Common myeloid progenitor, CD34-positive (primary cell): ENCODE measurements at places on chromosomes 1 and 21.

GRCh38 chr1:42833981-42834380 lies 12.4 kb upstream of the ZNF691 start:
- H3K4me3 ChIP-seq, result no peak overlapping the region

- no peaks in the 10 kb centered on the region for H3K27me3 ChIP-seq
- H3K4me3 ChIP-seq, result no peak overlapping the region
- H3K4me1 ChIP-seq, result no peaks in the 10 kb centered on the region
- peaks cover 8% of the 10 kb centered on the region for H3K36me3 ChIP-seq
- no peak overlapping the region for H3K27ac ChIP-seq
Measured at GRCh38 chr1:220198186-220199005, 73.9 kb downstream of the RAB3GAP2 start.

- peaks cover 69% of the 10 kb centered on the region for H3K36me3 ChIP-seq
- H3K27ac ChIP-seq, result no peak overlapping the region
- H3K27me3 ChIP-seq, result no peaks in the 10 kb centered on the region
- DNase-seq, result no peak
Measured at GRCh38 chr21:37508341-37508740, 141.8 kb downstream of the DYRK1A start.

GRCh38 chr1:52976183-52977035 lies 49.3 kb downstream of the SCP2 start:
- no peak overlapping the region for H3K27ac ChIP-seq
- peaks cover 3% of the 10 kb centered on the region for H3K36me3 ChIP-seq
- DNase-seq, result peak; percentile 15
- no peak overlapping the region for H3K4me3 ChIP-seq
- no peaks in the 10 kb centered on the region for H3K27me3 ChIP-seq
- H3K4me1 ChIP-seq, result peaks cover 5% of the 10 kb centered on the region

GRCh38 chr1:56472860-56473259 lies 106.5 kb downstream of the PLPP3 start:
- DNase-seq, result peak; percentile 85
- H3K4me3 ChIP-seq, result no peak overlapping the region
- H3K4me1 ChIP-seq, result peaks cover 10% of the 10 kb centered on the region
- H3K36me3 ChIP-seq, result no peaks in the 10 kb centered on the region
- peaks cover 2% of the 10 kb centered on the region for H3K27me3 ChIP-seq

DNA sequence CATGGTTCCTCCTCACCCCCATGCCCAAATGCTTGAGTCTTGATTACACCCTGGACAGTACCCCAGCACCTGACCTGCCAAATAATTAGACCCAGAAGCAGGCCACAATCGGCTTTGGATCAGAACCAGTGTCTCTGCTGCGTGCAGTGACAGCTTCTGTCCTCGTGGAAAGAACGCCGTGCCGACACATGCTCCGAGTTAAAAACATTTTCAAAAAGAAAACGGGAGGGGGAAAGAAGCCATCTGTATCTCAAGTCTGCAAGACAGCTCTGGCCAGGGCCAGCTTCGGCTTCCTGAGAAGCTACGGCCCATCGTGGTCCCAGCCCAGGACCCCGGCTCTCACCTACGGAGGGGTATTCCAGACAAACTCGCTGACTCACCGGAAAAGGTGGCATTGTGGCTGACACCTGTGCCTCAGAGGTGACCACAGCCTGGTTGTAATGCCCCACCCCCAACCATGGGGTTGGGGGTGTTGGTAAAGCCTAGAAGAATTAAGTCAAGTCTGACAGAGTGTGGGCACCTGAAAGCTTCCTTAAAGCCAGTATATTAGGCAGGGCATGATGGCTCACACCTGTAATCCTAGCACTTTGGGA lies 25.8 kb downstream of the SSBP3 start:
- DNase-seq, result peak; percentile 49
- H3K4me3 ChIP-seq, result no peak overlapping the region
- H3K27ac ChIP-seq, result peak overlapping the region; percentile 34
- no peaks in the 10 kb centered on the region for H3K27me3 ChIP-seq

- no peaks in the 10 kb centered on the region for H3K27me3 ChIP-seq
- no peak overlapping the region for H3K27ac ChIP-seq
- no peaks in the 10 kb centered on the region for H3K36me3 ChIP-seq
- no peak for DNase-seq
- no peak overlapping the region for H3K4me3 ChIP-seq
- no peaks in the 10 kb centered on the region for H3K4me1 ChIP-seq
Measured at GRCh38 chr1:76687307-76688175, 179.7 kb upstream of the ST6GALNAC5 start.

DNA sequence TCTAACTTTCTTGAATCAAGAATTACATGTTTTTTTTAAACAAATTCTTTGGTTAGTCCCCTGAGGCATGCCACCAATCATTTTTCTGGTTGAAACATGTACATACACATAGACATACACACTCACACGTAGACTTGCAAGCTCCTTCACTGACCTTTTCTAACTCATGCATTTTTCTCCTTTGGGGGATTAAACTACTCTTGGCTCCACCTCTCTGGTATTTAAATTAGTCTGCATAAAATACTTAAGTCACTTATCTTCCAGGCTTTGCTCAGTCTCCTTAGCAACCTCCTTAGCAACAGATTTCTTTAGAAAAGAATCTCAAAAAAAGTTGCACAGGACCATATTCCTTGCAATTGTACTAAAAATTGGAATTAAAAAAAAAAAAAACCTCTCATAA lies 440.9 kb upstream of the LRRC7 start:
- no peak for DNase-seq
- no peak overlapping the region for H3K27ac ChIP-seq
- no peaks in the 10 kb centered on the region for H3K4me1 ChIP-seq
- no peaks in the 10 kb centered on the region for H3K36me3 ChIP-seq
- no peak overlapping the region for H3K4me3 ChIP-seq

- H3K36me3 ChIP-seq, result no peaks in the 10 kb centered on the region
- peaks cover 22% of the 10 kb centered on the region for H3K4me1 ChIP-seq
- no peak overlapping the region for H3K4me3 ChIP-seq
- peak; percentile 77 for DNase-seq
- H3K27me3 ChIP-seq, result no peaks in the 10 kb centered on the region
- no peak overlapping the region for H3K27ac ChIP-seq
Measured at GRCh38 chr1:158818560-158818959, 12.6 kb upstream of the MNDA start.

DNA sequence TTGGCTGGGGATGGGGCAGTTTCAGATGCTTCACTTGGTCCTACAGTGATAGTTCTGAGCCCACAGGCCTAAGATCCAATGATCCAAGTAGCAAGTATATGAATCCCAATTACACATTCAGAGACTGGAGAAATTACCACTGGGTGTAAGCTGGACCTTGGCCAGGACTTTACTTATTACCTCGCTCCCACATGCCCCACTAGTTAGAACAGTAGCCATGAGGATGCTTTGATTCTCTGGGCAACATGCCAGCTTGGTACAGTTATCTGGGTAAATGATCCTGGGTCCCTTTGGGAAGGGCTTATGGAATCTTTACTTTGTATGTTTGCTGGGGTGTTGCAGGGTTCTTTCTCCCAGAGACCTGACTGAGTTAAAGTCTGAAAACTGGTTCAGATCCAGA lies 5.0 kb upstream of the FCAMR start:
- H3K4me3 ChIP-seq, result no peak overlapping the region
- no peaks in the 10 kb centered on the region for H3K27me3 ChIP-seq
- DNase-seq, result no peak
- no peaks in the 10 kb centered on the region for H3K36me3 ChIP-seq
- H3K27ac ChIP-seq, result no peak overlapping the region

DNA sequence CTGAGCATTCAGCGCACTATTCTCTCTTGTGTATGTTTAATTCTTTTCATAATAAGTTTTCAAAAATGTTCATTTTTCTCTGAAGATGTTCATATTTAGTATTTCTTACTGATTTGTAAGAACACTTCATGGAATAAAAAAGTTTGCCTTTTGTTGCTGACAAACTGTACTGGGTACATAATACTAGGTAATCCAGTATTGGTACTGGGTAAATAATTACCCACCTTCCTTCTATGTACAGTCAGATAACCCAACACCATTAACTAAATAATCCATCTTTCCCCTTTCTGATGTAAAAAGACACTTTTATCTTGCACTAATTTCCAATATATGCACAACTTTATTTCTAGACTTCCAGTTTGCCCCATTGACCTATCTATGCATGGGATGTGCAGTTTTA lies 23.9 kb downstream of the APP start:
- H3K27ac ChIP-seq, result no peak overlapping the region
- no peaks in the 10 kb centered on the region for H3K27me3 ChIP-seq
- DNase-seq, result no peak
- peaks cover 2% of the 10 kb centered on the region for H3K36me3 ChIP-seq
- H3K4me3 ChIP-seq, result no peak overlapping the region

GRCh38 chr1:228744918-228745317 lies 9.6 kb downstream of the RHOU start:
- peaks cover 2% of the 10 kb centered on the region for H3K27me3 ChIP-seq
- no peak overlapping the region for H3K27ac ChIP-seq
- DNase-seq, result no peak
- no peak overlapping the region for H3K4me3 ChIP-seq

DNA sequence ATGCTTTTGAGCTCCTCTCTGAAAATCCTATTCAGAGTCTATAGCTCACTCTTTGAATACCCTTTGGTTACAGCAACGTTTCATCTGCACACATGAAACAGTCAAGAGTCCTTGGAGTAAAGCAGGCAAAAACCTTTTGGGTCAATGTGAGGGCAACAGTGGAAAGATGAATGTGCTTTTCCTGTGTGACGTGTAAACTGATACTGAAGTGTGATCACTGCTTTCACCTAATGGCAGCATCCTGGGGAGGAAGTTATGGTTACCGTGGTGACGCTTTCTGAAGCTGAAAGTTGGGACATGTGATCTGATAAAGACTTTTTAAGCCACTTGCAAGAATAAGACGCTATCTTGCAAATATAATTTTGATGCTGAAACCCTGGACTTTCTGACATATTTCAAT lies 160.0 kb downstream of the SEC16B start:
- no peaks in the 10 kb centered on the region for H3K36me3 ChIP-seq
- DNase-seq, result no peak
- no peaks in the 10 kb centered on the region for H3K27me3 ChIP-seq
- no peaks in the 10 kb centered on the region for H3K4me1 ChIP-seq
- no peak overlapping the region for H3K27ac ChIP-seq

GRCh38 chr1:154813300-154813816 lies 56.7 kb downstream of the KCNN3 start:
- no peak for DNase-seq
- no peak overlapping the region for H3K27ac ChIP-seq
- no peaks in the 10 kb centered on the region for H3K36me3 ChIP-seq
- no peaks in the 10 kb centered on the region for H3K27me3 ChIP-seq
- no peaks in the 10 kb centered on the region for H3K4me1 ChIP-seq
- H3K4me3 ChIP-seq, result no peak overlapping the region

- H3K27ac ChIP-seq, result no peak overlapping the region
- H3K4me1 ChIP-seq, result no peaks in the 10 kb centered on the region
- no peaks in the 10 kb centered on the region for H3K36me3 ChIP-seq
- H3K4me3 ChIP-seq, result no peak overlapping the region
- DNase-seq, result no peak
- H3K27me3 ChIP-seq, result no peaks in the 10 kb centered on the region
Measured at GRCh38 chr1:119291611-119292206, 76.9 kb upstream of the HAO2 start.

DNA sequence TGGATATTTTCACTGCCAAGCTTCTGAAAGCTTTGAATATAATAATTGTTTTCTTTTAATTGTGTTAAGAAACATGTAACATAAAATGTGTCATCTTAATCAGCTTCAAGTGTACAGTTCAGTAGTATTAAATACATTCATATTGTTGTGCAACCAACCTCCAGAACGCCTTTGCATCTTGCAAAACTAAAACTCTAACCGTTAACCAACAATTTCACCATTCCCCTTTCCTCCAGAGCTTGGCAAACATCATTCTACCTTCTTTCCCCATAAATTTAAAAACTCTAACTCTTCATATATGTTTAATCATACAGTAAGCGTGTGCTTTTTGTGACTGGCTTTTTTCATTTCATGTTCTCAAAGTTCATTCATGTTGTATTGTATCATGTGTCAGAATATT lies 2.1 kb downstream of the MNDA start:
- no peaks in the 10 kb centered on the region for H3K4me1 ChIP-seq
- no peak for DNase-seq
- H3K4me3 ChIP-seq, result no peak overlapping the region
- H3K27ac ChIP-seq, result no peak overlapping the region
- no peaks in the 10 kb centered on the region for H3K36me3 ChIP-seq

GRCh38 chr1:118214866-118215265 lies 29.8 kb upstream of the SPAG17 start:
- no peak overlapping the region for H3K27ac ChIP-seq
- H3K27me3 ChIP-seq, result no peaks in the 10 kb centered on the region
- DNase-seq, result no peak

GRCh38 chr21:42567861-42568260 lies 54.2 kb downstream of the SLC37A1 start:
- DNase-seq, result no peak
- H3K4me3 ChIP-seq, result no peak overlapping the region
- H3K4me1 ChIP-seq, result no peaks in the 10 kb centered on the region
- H3K36me3 ChIP-seq, result peaks cover 77% of the 10 kb centered on the region
